ENCODE measurements at places on chromosomes 4 and X.

DNA sequence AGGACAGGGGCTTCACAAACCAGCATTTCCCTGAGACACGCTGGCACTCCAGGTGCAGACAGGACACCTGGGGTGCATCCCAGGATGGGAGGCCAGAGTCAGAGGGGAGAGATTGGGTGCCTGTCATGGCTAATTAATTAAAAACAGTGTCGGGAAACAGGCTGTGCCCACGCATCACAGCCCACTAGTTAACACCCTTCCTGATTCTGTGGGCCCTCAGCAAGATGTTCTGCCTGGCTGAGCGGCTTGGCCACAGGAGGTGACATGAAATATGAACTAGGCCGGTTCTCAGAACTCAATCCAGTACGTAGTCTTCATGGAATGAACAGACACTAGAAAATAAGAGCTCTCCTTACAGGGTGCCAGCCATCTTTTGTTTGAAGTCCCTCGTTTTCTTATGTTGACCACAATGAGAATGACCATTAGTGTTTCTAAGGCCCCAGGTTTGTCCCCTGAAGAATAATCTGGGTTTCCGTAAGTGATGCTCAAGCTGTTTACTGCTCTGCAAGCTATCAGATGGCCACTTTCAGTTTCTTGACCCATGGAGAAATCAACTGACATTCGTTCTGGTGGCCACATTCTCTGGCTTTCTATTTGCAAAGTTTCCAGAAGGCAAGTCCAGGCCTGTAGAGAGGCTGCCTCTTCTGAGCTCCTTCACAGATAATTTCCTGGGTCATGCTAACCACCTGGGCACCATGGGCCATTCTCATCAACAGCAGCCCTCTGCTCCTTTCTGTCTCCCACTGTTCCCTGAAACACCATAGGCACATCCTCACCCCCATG is 72.3 kb downstream of the SLC34A2 start:
- DNase-seq, result no peak

DNA sequence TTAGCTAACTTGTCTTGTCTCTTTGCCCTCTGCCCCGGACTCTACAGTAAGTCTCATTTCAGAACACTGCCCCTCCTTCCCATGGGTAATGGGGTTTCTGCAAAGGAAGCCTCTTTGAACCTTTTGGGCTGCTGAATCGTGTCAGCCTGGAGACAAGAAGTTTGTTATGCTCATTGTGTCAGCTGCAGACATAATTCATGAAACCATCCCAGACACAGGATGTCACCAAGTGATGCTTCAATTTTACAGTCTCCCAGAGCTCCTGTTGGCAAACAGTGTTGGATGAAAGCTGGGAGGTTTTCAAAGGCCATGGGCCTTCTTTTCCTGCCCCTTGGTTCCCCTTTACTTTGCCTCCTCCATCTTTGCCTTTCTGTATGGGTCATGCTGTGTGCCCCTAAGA is 223.1 kb upstream of the TAPT1 start:
- DNase-seq, result no peak

- DNase-seq, result no peak
Measured at GRCh38 chr4:76960014-76960413, 10.5 kb downstream of the SEPTIN11 start.

- no peak for DNase-seq
Measured at GRCh38 chr4:72442715-72443114, 126.3 kb downstream of the ADAMTS3 start.

DNA sequence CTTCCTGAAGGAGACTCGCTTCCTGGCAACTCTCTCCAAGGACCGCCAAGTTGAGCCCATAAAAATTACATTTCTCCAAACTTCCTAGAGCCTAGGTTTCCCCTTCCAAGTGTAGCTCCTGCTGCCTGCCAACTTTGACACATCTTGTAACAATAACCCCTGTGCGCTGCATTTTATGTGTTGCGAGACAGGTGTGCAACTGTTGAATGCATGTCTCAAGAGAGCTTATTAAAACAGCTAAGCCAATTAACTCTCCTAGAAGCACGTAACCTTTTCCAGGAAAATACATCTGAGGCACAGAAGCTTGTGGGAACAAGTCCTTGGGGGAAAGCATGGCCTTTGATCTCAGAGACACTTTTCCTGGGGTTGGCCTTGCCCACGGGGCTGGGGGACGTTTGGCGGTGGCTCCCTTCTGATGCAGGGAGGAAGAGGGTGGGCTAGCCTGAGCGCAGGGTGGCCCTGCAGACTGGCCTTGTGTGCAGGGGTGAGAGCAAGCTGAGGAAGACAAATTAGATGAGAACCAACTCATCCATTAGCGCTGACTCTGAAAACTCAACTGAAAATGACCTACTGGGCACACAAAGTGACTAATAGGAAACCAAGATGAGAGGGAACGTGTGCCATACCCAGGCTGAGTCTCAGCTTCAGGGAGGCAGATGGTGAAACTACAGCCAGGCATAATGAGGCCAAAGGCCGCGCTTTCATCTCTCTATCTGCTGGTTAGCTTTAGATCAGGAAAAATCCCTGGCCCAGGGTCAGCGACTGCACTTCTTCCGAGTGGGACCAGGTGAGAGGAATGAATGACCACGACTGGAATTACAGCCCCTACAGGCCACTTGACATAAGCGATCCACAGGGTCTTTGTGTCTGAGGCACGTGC is 75.3 kb downstream of the ENPP6 start:
- DNase-seq, result no peak

- no peak for DNase-seq
Measured at GRCh38 chrX:758917-759316, 128.3 kb downstream of the SHOX start.

- DNase-seq, result no peak
Measured at GRCh38 chrX:18210470-18210869, 10.2 kb downstream of the BEND2 start.
